ENCODE measurements at places on chromosomes 3 and 15. TPM values are rescaled to one million over a fixed set of nuclear protein-coding genes. Genes with fewer than 3 reads are reported as not detected.

Gene ATP8B4
- 0.29 TPM for total RNA-seq

Gene ANKRD63
- not detected for total RNA-seq

Gene FETUB
- total RNA-seq, result not detected

Gene TMEM207
- not detected for total RNA-seq

Gene CASR
- under 0.01 TPM for total RNA-seq

Gene AHSG
- total RNA-seq, result not detected

Gene DUOXA1
- not detected for total RNA-seq

Gene ROBO1
- 5.3 TPM for total RNA-seq

Gene CYP11A1
- 0.10 TPM for total RNA-seq
